ENCODE measurements at places on chromosomes 7 and 10.

GRCh38 chr7:41107938-41108448 lies 594.9 kb downstream of the INHBA start:
- no peaks in the 10 kb centered on the region for H3K27me3 ChIP-seq
- H3K36me3 ChIP-seq, result no peaks in the 10 kb centered on the region

GRCh38 chr10:123759501-123760031 lies 93.4 kb downstream of the GPR26 start:
- no peak overlapping the region for H3K4me3 ChIP-seq
- no peaks in the 10 kb centered on the region for H3K27me3 ChIP-seq
- no peak overlapping the region for H3K27ac ChIP-seq
- no peak for DNase-seq

DNA sequence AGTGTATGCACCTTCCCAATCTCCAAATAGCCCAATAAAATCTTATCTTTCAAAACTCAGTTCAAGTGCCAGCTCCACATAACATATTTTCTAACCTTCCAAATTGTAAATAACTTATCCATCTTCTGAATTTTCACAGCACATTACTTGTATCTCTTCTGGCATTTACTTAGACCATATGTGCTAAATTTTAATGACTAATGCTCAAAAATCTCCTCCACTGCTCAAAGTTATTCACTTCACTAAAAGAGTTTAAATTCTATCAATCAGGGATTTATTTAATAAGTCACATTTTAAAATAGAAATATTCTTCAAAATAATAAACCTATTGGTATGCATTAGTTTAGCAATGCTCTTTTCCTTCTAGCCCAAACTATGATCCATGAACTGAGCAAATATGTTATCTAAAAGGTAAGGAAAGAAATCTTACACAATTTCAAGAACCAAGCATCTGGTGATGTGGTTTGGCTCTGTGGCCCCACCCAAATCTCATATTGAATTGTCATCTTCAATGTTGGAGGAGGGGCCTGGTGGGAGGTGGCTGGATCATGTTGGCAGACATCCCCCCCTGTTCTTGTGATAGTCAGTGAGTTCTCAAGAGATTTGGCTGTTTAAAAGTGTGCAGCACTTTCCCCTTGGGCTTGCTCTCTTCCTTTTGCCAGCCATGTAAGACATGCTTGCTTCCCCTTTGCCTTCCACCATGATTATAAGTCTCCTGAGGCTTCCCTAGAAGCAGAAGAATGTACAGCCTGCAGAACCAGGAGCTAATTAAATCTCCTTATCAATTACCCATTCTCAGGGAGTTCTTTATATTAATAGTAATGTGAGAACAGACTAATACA lies 28.1 kb upstream of the GPR22 start:
- no peaks in the 10 kb centered on the region for H3K4me1 ChIP-seq
- no peaks in the 10 kb centered on the region for H3K27me3 ChIP-seq
- no peak overlapping the region for H3K27ac ChIP-seq
- H3K4me3 ChIP-seq, result no peak overlapping the region
- no peak for DNase-seq

- no peaks in the 10 kb centered on the region for H3K27me3 ChIP-seq
- H3K4me1 ChIP-seq, result peaks cover 3% of the 10 kb centered on the region
- H3K27ac ChIP-seq, result no peak overlapping the region
- no peaks in the 10 kb centered on the region for H3K36me3 ChIP-seq
- H3K4me3 ChIP-seq, result no peak overlapping the region
Measured at GRCh38 chr7:43083106-43083505, 29.3 kb upstream of the HECW1 start.

- DNase-seq, result peak; percentile 10
- H3K4me3 ChIP-seq, result peak overlapping the region; percentile 11
- no peak overlapping the region for H3K27ac ChIP-seq
- H3K4me1 ChIP-seq, result peaks cover 2% of the 10 kb centered on the region
Measured at GRCh38 chr10:57898231-57898630, 369.5 kb downstream of the IPMK start.

DNA sequence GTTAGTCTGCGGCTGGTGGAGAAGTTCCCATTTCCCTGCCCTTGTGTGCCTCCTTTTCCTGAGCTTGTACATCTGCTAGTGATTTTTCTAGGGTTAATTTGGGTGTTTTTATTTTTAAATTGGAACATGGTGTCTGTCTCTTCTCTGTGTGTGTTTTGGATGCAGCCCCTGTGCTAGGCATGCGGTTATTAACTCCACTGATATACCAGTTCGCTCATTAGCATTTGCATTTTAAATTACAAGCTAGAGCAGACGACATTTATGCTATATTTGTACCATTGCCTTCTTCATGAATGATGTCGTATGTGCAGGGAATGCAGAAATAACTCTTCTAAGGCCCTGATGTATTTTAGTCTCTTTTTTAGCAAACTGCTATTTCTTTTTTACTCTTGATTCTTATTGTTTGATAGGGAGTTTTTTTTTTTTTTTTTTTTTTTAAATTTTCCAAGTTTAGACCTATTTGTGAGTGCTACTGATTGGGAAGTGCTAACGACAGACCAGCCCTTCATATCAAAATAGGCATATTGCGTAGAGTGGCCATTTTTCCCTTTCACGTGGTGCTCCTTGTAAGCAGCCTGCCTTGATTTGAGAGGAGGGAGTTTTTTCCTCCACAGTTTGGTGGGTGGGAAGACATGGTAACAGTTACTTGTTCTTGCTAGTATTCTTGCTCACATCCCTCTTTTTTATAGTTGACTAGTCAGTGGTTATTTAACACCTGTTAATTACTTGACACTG lies 89.6 kb downstream of the LRRC4 start:
- peaks cover 8% of the 10 kb centered on the region for H3K36me3 ChIP-seq
- H3K27ac ChIP-seq, result no peak overlapping the region
- peaks cover 10% of the 10 kb centered on the region for H3K4me1 ChIP-seq
- H3K4me3 ChIP-seq, result no peak overlapping the region
- no peaks in the 10 kb centered on the region for H3K27me3 ChIP-seq

DNA sequence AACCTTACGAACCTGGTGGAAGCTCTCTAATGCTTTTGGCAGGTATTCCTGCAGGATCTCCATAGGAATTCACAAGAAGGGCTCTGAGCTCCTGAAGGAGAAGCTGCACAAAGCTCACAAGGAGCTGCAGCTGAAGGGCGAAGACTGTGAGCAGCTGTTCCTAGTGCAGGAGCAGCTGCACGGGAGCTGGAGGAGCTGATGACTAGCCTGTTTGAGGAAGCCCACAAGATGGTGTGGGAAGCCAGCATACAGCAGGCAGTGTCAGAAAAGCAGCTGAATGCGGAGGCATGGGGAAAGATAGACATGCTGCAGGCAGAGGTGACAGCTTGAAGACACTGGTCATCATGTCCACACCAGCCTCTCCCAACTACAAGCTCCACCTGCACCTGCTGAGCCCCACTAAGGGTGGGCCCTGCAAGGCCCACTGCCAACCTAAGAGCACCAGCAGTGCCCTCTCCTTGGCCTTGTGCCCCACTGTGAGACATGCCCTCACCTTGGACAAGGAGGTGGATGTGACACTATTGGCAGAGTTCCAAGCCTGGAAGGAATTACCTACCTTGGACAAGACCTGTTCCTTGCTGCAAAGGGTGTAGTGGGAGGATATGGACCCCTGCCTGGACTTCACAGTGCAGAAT lies 250.6 kb downstream of the BBS9 start:
- DNase-seq, result no peak
- H3K27me3 ChIP-seq, result no peaks in the 10 kb centered on the region
- no peaks in the 10 kb centered on the region for H3K4me1 ChIP-seq
- H3K4me3 ChIP-seq, result no peak overlapping the region

- peaks cover 7% of the 10 kb centered on the region for H3K36me3 ChIP-seq
- H3K4me3 ChIP-seq, result no peak overlapping the region
- DNase-seq, result no peak
Measured at GRCh38 chr10:5900247-5900646, 10.2 kb downstream of the FBH1 start.

DNA sequence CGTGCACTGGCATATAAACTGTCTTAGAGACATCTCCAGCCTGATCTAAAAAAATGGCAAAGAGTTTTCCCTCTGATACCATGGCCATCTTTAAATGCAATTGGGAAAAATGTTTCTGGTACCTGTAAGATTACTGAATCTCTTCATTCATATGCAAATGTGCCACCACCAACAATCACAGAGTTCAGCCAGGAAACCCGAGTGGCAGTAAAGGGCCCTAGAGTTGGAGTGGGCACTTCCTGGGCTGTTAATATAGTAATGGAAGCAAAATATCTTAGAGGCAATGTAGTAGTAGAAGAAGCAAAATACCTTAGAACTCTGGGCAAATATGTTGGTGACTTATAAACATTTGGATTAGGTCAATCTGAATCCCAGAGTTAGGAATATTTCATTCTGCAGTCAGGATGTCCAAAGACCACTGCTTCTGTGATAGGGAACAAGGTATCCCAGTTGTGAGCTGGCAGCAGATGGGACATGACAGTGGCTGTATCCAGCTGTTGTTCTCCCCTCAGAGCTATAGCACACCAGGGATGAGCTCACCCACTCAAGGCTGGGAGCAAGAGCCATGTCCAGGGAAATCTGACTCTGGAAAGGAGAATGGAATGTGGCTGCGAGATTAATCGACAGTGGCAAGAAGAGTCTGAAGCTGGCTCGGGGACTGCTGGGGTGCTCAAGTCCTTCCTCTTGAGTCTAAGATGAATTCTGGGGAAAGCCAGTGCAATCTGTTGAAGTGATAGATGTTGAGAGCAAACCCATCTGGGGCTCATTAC lies 332.1 kb downstream of the PHTF2 start:
- no peaks in the 10 kb centered on the region for H3K27me3 ChIP-seq
- H3K4me1 ChIP-seq, result no peaks in the 10 kb centered on the region
- H3K4me3 ChIP-seq, result no peak overlapping the region
- H3K27ac ChIP-seq, result no peak overlapping the region
- no peaks in the 10 kb centered on the region for H3K36me3 ChIP-seq
- no peak for DNase-seq

- no peaks in the 10 kb centered on the region for H3K27me3 ChIP-seq
- no peak overlapping the region for H3K27ac ChIP-seq
- H3K4me3 ChIP-seq, result no peak overlapping the region
Measured at GRCh38 chr7:134016223-134016941, 110.8 kb upstream of the LRGUK start.

GRCh38 chr10:47107007-47107747 lies 192.8 kb upstream of the GDF10 start:
- H3K27ac ChIP-seq, result no peak overlapping the region
- H3K4me3 ChIP-seq, result no peak overlapping the region
- H3K4me1 ChIP-seq, result no peaks in the 10 kb centered on the region
- no peaks in the 10 kb centered on the region for H3K36me3 ChIP-seq
- peak; percentile 28 for DNase-seq

DNA sequence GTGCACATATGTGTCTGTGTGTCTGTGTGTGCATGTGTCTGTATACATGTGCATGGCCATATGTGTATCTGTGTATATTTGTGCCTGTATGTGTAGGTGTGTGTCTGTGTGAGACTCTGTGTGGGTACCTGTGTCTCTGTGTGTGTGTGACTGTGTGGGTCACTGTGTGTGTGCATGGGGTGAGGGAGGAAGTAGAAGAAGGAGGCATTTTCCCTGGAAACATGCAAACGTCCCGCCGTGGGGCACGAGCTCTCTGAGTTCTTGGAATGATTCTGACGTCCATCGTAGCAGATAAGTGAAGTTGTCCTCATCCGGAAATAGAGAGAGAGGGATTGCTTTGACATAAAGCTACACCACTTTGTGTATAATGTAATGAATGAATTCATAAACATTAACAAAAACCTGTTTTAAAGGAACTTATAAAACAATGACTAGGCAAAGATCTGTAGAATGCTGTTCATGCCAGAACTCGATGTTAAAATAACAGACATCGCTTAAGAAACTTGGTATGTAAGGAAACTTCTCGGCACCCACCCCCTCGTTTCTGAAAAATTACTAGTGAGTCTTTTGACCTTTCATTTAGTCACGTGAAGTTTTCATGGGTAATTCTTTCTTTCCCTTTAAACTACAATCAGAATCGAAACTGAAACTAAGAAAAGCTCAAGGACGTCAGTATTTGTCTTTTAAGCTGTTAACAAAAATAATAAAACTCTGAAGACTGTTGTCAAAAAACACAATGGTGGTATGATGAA lies 43.6 kb upstream of the KLF6 start:
- DNase-seq, result no peak
- no peaks in the 10 kb centered on the region for H3K36me3 ChIP-seq
- H3K27ac ChIP-seq, result no peak overlapping the region
- no peaks in the 10 kb centered on the region for H3K27me3 ChIP-seq

DNA sequence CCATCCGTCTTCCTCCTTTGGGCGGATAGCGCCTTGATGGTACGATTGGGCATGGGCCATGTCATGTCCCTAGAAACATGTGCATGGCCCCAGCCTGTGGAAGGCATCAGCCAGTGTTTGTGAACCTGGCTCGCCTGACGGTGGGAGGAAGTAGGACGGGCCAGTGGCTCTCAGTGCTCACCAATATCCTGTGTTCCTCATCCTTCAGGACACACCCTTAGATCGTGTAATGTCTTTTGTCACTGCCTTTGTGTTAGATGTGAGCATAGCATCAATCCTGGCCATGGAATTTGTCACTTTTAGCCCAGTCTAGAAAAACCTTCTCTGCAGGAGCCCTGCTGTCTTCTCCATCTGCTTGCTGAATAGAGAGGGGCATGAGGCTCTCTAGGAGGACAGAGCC lies 77.6 kb downstream of the PFKFB3 start:
- H3K4me3 ChIP-seq, result no peak overlapping the region
- no peaks in the 10 kb centered on the region for H3K4me1 ChIP-seq
- no peak overlapping the region for H3K27ac ChIP-seq
- no peaks in the 10 kb centered on the region for H3K36me3 ChIP-seq
- no peaks in the 10 kb centered on the region for H3K27me3 ChIP-seq

DNA sequence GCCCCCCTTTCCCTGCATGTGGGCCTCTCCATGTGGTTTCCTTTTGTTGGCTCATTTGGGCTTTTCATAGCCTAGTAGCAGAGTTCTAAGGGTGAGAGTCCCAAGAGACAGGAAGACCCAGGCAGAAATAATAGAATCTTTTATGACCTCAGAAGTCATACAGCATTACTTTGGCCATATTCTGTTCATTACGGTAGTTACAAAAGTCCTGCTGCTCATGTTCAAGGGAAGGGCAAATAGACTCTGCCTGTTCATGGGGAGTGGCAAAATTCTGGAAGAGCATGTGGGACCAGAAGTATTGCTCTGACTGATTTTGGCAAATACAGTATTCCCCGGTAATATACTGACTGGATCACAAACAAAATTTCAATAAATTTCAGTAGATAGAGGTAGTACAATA lies 910.3 kb downstream of the LRMDA start:
- H3K36me3 ChIP-seq, result no peaks in the 10 kb centered on the region
- no peaks in the 10 kb centered on the region for H3K4me1 ChIP-seq
- no peaks in the 10 kb centered on the region for H3K27me3 ChIP-seq
- no peak overlapping the region for H3K4me3 ChIP-seq
- H3K27ac ChIP-seq, result no peak overlapping the region

DNA sequence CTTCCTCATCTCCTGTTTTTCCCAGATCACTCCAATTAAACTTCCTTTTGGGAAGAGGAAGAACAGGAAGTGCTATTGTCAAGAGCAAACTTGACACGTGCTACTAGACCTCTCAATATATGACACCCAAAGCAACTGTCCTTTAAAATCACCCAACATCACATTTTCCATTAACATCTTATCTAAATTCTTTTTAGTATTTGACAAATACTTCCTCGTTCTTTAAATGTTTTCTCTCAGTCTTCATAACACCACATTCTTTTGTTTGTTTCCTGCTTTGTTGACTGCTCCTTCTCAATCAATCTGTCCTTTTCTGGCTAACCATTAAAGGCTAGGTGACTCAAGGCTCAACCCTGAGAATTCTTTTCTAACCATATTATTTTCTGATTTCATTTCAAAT lies 7.1 kb upstream of the TFPI2 start:
- no peak overlapping the region for H3K27ac ChIP-seq
- no peak overlapping the region for H3K4me3 ChIP-seq
- no peak for DNase-seq
- H3K27me3 ChIP-seq, result no peaks in the 10 kb centered on the region
- H3K4me1 ChIP-seq, result no peaks in the 10 kb centered on the region
- no peaks in the 10 kb centered on the region for H3K36me3 ChIP-seq

- H3K36me3 ChIP-seq, result no peaks in the 10 kb centered on the region
- H3K27me3 ChIP-seq, result no peaks in the 10 kb centered on the region
- H3K4me3 ChIP-seq, result no peak overlapping the region
Measured at GRCh38 chr10:11451640-11452260, 159.7 kb downstream of the USP6NL start.
